ENCODE measurements at places on chromosomes 6 and 20.

GRCh38 chr6:116528780-116529179 is 16.7 kb downstream of the TRAPPC3L start:
- no peak for DNase-seq

GRCh38 chr6:40355532-40355931 is 231.6 kb downstream of the LRFN2 start:
- DNase-seq = no peak

DNA sequence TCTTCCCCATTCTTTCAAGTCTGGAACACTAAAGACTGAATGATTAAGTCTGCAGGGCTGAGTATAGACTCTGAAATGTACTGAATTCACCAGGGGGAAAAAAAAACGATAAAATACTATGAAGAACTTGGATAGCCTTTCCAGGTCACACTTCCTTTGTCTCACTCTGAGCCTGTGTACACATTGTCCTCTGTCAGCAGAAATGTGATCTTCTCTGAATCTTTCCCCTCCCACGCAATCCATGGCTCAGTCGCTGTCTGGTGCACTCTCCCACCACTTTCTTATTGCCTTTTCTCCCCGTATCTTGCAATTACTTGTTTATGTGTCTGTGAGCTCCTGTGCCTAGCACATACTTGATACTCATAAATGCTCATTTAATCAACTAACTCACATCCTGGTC is 212.6 kb upstream of the RSPO3 start:
- DNase-seq = no peak

- DNase-seq = no peak
Measured at GRCh38 chr6:2369606-2370005, 124.2 kb upstream of the GMDS start.

GRCh38 chr6:21800948-21801438 is 207.4 kb downstream of the SOX4 start:
- DNase-seq = no peak

DNA sequence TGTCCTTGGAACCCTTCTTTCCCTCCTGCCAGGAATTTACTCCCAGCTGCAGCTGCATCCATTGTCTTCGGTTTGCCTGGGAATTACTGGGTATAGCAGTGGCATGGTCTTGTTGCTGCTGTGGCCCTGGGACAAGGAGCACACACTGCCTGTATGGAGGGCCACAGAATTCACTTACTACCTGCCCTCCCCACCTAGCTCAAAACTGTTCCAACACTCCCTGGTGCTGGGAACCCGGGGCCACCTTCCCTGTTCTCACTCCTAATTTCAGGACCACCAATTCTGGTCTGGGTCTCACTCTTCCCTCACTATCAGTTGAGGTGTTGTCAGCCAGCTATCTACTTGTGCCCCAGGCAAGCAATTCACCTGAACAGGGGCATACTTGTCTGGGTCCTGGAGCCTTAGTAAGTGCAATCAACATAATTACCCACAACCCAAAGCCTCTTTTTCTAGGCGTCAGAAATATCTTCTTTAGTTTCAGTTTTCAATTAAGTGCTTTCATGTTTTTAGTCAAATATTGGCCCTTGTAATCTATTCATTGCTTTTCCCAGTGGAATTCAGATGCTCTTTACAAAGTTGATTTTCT is 47.2 kb downstream of the METTL24 start:
- no peak for DNase-seq

- DNase-seq = no peak
Measured at GRCh38 chr6:5084781-5085647, at the start of gene PPP1R3G. Gene PPP1R3G (plus strand): TSS chr6:5085341. CDS start chr6:5085486, 145 bp downstream.

DNA sequence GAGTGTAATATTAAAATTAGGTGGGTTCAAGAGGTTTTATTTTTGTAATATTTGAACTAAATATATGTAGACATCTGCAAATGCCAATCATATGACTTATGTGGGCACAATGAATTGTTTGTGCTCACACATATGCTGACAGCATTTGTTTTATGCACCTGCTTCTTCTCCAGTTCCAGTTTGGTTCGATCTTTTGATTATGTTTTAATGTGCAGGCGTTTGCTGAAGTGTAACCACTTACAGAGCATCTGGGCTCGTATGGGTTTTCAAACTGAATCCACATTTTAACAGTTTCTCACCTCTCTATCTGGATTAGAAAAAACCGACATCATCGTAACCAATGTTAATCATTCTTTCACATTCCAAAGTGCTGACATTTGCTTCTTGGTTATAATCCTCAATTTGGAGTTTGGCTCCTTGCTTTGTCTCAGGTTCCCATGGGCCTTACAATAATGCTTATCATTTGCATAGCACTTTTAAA is 129.1 kb upstream of the SPACA1 start:
- no peak for DNase-seq

GRCh38 chr20:9021699-9022098 is 47.2 kb upstream of the PLCB4 start:
- no peak for DNase-seq

DNA sequence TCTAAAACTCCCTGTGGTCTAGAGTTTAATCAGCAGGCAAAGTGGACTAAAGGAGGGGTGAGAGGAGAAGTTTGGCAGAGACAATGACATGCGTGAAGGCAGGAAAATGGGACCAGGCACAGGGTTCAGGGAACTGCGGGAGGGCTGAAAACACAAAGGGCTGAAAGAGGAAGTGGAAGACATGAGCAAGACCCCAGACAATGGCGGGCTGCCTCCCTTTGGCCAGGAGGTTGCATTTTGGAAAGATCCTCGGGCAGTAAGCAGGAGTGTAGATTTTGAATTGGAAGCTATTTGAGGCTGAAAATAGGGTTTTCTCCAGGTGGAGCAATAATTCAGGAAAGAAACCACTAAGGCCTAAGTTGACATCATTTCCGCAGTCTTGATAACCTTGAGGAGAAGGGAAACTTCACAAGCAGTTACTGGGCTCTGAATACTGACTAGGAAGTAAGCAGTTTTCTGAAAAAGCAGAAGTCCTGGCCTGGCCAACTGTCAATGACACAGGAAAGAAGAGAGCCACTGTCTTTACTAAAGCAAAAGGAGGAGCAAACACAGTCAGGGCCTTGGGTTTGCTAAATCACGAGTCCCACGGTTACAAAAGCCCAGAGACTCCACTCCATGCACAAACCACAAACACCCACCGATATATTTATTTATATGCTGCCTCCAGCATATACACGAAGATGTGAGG is 3.4 kb downstream of the LY86 start:
- peak; percentile 63 for DNase-seq

DNA sequence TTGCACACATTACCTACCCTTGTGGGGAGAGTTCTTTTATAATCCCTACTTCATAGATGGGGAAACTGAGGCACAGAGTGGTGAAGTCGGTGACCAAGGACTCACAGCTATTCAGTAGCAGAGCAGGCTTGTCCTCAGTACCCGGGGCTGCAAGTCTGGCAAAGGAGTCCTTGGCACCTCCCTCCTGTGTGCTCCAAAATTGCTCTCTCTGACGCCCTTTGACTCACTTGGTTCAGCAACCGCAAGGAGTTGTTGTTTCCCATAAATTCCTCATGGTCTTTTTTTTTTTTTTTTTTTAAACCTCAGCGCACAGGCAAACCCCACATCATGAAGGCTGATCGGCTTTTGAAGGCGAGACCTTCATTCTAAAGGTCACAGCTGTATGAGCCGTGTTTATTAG is 143.2 kb downstream of the CEBPB start:
- DNase-seq = no peak

DNA sequence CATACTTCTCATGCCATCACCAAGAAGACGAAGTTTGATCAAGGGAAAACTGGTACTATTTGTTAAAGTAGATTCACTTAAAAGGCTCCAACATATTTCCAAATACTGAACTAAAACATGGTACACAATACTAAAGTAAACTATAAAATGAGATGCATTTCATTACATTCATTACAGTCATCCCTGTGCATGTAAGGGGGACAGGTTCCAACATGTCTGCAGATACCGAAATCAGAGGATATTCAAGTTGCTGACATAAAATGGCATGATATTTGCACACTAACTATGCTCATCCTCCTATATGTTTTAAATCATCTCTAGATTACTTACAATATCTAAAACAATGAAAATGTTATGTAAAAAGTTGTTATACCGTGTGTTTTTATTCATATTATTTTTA is 893.9 kb upstream of the MANEA start:
- no peak for DNase-seq

GRCh38 chr6:108847738-108848115 is 495 bp upstream of the ARMC2 start:
- no peak for DNase-seq

- no peak for DNase-seq
Measured at GRCh38 chr20:19945732-19946670, 71.2 kb upstream of the NAA20 start.

GRCh38 chr6:4345543-4345942 is 210.2 kb upstream of the ECI2 start:
- DNase-seq = no peak

GRCh38 chr6:146775220-146775619 is 176.4 kb downstream of the ADGB start:
- DNase-seq = no peak

GRCh38 chr6:6482256-6482655 is 106.3 kb upstream of the LY86 start:
- no peak for DNase-seq

- no peak for DNase-seq
Measured at GRCh38 chr6:166257911-166258318, 50.3 kb downstream of the PRR18 start.

DNA sequence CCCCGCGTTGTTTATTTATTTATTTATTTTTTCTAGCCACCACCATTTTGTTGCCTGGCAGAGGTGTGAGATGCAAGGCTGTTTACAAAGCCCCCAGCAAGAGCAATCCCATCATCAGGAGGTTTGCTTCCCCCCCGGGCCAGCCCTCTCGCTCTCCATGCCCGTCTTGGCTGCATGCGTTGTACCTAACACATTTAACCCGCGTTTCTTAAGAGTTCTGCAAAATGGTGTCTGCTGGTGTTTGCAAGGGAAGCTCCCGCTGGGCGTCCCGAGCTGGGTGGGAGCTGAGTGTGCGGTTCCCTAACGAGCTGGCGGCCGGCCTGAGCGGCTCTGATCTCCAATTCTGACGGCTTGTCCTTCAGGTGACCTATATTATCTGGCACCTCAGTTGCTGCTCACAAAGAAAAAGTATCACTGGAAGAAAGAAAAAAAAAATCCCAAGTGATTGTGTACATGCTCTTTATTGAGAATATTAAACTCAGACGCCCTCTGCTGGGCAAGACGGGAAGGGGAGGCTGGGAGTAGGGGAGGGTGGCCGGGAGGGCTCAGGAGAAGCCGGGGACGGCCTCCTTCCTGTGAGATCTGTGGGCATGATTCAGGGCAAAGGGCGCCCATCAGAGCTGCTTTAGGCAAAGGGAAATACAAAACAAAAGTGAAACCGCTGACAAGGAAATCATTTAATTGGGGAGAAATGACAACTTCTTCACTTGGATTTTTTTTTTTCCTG is 154.8 kb downstream of the BCAS1 start:
- peak; percentile 87 for DNase-seq

GRCh38 chr6:29720863-29721262 is 2.4 kb upstream of the HLA-F start:
- DNase-seq = no peak

DNA sequence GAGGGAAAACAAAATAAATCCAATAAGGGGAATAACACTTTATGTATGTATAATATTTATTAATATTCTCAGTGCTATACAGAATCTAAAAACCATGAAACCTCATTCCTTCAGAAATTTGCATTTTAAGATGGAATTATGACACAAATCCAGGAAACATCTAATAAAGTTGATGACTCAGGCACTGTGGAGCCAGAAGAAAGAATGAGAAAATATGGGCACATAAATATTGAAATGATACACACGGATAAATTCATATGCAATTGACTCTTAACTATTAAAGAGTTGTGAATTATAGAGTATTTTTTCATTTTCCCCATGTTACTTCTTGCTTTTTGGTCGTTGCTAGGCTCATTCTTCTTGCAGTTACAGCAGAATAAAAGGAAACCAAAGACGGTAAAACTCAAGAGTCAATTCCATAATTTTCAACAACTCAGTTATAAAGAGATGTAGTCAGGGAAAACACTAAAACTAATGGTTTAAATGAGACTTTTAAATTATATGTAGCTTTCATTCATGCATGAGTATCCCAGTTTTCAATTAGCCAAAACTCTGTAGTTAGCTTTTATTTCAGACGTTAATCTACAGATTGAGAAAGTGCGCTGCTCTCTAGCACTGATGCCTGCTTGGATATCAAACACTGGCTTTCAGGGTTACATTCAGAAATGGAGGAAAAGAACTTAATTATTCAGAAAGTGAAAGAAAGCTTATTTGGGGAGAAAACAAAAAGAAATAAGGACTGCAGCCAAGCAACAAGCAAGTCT is 95.4 kb downstream of the ADGRB3 start:
- no peak for DNase-seq

GRCh38 chr6:129679275-129679674 is 30.7 kb downstream of the ARHGAP18 start:
- DNase-seq = no peak
